ENCODE measurements at places on chromosomes 3 and 15. TPM values are rescaled to one million over a fixed set of nuclear protein-coding genes. Genes with fewer than 3 reads are reported as not detected.

Gene RARB
- 13.0 TPM for total RNA-seq

Gene CFAP91
- total RNA-seq = not detected

Gene CADPS
- not detected for total RNA-seq

Gene TUSC7
- total RNA-seq = not detected

Gene GOLGA6B
- total RNA-seq = not detected

Gene RPL39L
- total RNA-seq = 45.1 TPM

Gene NRROS
- not detected for total RNA-seq

Gene HHLA2
- total RNA-seq = 0.12 TPM

Gene GOLGA8O
- total RNA-seq = 0.50 TPM

Gene CLRN1
- not detected for total RNA-seq

Gene NPAP1
- total RNA-seq = not detected

Gene TNIK
- 2.0 TPM for total RNA-seq

All from A549 treated with CpdA at 1 μM for 4 hours (cell line).